ENCODE measurements at places on chromosomes 11 and 22.

DNA sequence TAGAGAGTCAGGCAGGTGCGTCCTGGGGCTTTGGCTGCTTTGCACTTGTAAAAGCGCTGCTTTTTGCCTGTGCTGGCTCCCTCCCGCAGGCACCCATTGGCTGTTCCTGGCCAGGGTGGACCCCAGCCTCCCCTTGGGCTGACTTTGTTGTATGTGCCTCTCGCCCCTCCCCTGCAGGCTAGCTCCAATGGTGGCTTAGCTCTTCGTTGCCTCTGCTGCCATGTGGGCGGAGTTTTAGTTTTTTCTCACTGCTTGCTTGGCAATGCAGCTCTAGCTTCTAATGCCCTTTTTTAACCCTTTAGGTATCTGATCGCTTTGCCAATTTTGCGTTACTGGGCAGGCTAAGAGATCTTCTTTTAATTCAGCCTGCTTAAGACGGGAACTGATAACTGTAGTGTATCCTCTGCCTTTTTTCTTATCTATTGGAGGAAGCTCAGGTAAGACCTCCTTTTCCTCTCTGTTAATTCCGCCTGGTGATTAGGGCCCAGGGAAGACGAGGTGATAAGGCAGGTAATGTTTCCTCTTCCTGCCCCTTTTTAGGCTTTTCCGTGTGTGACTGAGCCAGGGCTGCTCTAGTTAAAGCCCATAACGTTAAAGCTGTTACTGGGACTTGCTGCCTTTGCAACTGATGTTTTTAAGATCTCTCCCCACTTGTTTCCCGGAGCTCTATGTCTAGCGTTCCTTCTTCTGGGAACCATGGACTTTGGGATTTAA is 11.7 kb upstream of the GLYATL1 start:
- peak; percentile 28 for DNase-seq

- no peak for DNase-seq
Measured at GRCh38 chr11:567629-568292, 7.0 kb downstream of the RASSF7 start.

DNA sequence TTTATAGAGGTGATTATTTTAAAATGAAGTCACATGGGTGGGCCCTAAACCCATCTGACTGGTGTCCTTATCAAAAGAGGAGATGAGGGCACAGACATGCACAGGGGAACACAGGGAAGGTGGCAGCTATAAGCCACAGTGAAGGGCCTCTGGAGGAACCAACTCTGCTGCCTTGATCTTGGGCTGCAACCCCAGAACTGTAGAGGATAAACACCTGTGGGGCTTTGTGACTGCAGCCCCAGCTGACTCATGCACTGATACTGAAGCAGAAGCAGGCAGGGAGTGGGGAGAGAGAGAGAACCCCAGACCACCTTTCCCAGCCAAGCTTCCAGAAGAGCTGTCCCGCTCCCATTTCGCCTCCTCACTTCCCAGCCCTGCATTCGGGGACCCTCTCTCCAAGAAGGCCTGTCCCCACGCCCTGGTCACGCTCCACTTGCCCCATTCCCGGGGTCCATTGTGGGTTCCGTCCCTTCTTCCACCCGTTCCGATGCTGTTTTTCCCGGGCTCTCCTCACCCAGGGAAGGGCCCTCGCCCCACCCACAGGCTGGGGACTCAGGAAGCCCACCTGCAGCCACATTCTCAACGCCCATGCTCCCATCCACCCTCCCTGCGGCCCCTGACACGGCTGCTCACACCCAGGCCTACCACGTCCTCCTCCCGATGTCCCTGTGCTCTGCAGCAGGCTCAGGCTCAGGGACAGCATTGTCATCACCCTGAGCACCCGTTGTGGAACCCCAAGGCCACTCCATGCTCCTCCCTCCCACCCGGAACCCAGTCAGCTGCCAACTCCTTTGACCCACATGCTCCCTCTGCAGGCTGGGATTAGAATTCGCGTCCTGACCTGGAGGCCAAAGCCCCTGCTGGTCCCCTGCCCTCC is 90.8 kb upstream of the SHANK2 start:
- peak; percentile 74 for DNase-seq

- peak; percentile 36 for DNase-seq
Measured at GRCh38 chr11:72681226-72682153, 7.3 kb upstream of the PDE2A start.

DNA sequence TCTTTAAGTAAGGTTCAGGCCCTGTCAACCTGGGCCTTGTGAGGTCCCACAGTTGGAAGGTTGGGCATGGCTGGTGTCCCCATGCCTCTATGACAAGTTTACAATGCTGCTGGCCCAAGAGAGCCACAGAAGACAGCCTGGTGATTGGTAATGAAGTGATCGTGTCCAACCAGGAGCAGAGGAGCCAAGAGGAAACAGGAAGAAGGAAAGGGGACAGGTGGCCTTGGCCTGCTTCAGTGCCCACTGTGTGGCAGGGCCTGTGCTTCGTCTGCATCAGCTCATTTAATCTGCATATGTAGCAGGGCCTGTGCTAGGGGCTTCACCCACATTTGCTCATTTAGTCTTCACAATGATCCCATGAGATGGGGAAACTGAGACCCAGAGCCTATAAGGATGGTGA is 42.1 kb upstream of the CSNK2A3 start:
- DNase-seq: no peak

DNA sequence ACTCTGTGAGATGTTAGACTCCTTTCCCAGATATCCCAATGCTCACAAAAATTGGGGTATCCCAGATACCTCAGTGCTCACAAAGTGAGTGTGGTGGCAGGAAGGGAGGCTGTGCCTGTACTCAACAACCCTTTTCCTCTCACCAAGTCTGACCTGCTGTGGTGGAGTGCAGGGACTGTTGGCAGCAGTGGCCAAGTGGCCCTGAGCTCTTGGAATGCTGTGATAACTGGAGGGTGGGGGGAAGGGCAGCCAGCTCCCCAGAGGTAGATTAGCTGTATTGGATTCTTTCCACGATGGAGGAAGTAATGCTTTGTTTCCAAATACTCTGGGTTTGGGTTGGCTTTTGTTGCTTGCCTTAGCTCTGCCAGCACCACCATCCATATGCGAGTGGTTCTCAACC is 46.0 kb upstream of the OR9Q1 start:
- no peak for DNase-seq

DNA sequence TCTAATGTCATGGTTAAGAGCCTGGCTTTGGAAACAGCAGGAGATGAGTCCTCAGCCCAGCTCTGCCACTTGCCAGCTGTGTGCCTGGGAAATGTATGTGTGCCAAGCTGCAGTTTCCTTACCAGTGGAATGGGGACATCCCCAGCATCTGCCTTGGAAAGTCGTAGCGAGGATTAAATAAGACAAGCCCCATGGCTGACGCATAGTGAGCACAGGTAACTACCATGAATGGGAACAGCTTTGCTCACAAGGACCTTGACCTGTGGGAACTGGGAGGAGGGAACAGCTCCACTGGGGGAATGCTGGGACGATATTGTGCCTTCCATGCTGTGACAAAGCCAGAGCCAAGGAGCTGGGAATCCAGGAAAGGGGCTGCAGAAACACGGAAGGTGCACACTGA is 2.6 kb upstream of the DSCAML1 start:
- DNase-seq: no peak

GRCh38 chr11:2718817-2719438 is 19.1 kb upstream of the KCNQ1OT1 start:
- DNase-seq: no peak

DNA sequence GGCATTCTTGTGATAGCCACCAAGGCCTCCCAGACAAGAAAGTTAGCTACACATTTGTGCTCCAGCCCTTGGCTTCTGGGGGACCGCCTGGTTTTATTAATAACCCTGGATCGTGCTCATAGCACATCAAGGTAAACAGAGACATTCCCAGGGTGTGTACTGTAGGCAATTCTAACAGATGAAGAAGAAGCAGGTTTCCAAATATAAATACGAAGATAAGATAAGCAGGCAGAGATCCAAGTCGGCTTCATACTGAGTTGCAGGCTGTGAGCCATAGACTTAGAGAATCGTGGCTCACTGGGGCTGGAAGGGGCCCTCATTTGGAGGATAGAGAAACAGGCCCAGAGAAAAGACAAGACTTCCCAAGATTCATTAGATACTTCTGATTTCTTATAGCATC is 131.4 kb downstream of the TENM4 start:
- no peak for DNase-seq

GRCh38 chr11:94169516-94169915 is 40.9 kb downstream of the PANX1 start:
- DNase-seq: no peak

DNA sequence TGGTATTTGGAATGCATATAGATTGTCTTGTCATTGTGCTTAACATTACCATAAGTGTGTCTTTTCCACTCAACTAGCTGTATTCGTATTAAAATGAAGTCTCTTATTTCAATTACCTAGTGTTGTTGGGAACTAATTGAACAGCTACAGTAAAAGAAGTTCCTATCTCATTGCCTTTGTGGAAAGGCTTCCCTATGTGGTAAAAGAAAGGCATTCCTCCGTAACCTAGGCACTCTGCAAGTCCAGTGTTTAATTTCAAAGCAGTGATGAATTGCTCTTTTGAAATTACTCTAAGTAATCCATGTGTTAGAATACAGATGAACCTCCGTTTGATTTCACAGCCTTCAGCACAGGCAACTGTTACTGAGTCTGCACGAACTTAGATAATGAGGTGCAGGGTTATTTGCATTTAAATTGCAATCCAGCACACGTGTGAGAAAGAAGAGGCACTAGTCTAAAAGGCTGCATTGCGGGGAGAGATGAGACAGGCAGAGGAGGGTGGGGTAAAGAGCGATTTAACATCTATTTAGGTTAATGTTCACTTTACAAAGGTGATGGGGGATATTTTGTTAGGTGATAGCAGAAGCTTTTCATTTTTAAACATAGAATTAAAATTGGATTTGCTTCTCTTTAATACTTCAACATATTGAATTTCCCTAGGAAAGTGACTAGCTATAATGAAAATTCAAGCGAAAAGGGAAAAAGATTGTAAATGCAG is 25.0 kb upstream of the CRTAM start:
- DNase-seq: no peak

- DNase-seq: peak; percentile 28
Measured at GRCh38 chr11:44950031-44950624, 555 bp downstream of the TP53I11 start.

- DNase-seq: no peak
Measured at GRCh38 chr11:69705901-69706787, 2.3 kb upstream of the FGF19 start.

GRCh38 chr11:47466201-47466600 is 17.3 kb upstream of the RAPSN start:
- DNase-seq: peak; percentile 50

DNA sequence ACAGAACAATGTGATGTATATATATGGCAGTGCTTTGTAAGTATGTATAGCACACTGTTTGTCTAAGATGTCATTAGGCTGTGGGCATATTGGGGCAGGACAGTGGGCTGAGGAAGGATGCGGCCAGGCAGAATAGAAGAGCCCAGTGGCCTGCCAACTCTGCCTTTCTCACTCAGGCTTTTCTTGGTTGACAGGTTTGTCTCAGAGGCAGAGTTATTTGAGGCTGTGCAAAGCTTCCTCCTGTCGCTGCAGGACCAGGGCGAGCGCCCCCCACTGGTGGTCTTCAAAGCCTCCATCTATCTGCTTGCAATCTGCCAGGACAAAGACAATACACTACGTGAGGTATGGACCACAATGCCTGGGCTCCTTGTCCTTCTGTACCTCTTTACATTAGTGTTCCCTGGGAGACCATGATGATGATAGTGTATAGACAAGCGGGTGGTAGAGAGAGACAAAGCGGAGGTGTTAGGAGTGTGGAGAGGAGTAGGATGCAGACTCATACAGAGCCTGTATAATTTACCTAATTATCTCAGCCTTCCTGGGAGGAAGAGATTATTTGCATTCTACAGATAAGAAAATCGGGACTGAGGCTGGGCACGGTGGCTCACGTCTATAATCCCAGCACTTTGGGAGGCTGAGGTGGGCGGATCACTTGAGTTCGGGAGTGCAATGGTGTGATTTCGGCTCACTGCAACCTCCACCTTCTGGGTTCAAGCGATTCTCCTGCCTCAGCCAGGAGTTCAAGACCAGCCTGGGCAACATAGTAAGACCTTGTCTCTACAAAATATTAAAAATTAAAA is 37.3 kb upstream of the CCDC134 start:
- no peak for DNase-seq
